ENCODE measurements at places on chromosomes 11 and 22.

- no peak for DNase-seq
Observed at GRCh38 chr11:8814923-8815240, 96.1 kb upstream of the AKIP1 start.

- DNase-seq = no peak
Observed at GRCh38 chr11:88015170-88015569, 160.1 kb downstream of the RAB38 start.

- DNase-seq = no peak
Observed at GRCh38 chr11:72755713-72756285, 3.6 kb upstream of the ARAP1 start.

- no peak for DNase-seq
Observed at GRCh38 chr22:19811811-19812771, 42.6 kb downstream of the GNB1L start.

- no peak for DNase-seq
Observed at GRCh38 chr11:65470433-65471049, 28.3 kb upstream of the MALAT1 start.

DNA sequence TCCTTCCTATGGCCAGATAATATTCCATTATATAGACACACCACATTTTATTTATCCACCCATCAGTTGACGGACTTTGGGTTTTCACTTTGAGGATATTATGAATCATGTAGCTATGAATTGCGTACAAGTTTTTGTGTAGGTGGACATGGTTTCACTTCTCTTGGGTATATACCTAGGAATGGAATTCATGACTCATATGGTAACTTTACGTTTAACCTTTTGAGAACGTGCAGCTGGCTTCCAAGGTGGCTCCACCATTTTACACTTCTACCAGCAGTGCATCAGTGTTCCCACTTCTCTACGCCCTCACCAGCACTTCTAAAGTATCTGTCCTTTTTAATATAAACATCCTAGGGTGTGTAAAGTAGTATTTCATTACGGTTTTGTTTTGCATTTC, 112.0 kb downstream of the PLEKHA7 start:
- no peak for DNase-seq

GRCh38 chr11:36540998-36541397, 26.8 kb upstream of the RAG1 start:
- peak; percentile 3 for DNase-seq

DNA sequence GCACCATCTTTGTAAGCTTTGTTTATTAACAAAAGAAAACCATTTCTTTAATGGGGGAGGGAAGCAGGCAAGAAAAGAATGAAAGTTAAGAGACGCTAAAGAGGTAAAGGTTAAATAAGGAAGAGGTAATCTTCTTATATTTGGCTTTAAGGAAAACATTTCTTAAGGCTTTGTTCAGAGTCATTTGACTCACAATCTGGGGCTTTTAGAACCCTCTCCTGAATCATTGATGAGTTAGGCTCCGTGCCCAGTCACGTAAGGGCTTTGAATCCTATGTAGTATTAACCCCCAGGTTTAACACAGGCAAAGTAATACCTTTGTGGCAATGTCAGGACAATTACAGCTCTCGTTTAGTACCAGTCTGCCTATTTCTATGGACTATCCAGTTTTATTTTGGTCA, 26.1 kb downstream of the MADD start:
- DNase-seq = no peak

DNA sequence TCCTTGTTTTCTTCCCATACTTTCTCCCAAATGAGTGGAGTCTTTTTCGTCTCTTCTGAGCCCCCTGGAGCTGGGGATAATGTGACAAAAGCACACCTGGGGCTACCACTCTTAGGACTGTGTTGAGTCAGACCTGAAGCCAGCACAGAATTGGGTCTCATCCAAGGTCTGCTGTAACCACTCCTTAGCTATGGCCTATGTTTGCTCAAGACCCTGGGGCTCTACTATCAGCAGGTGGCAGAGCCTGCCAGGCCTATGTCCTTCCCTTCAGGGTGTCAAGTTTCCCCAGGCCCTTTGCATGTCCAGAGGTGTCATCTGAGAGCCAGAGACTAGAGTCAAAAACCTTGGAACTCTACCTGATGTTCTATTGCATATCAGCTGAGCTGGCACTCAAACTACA, 335.7 kb downstream of the DDX10 start:
- DNase-seq = no peak

GRCh38 chr11:62923601-62924411, 2.6 kb upstream of the CHRM1 start:
- no peak for DNase-seq

DNA sequence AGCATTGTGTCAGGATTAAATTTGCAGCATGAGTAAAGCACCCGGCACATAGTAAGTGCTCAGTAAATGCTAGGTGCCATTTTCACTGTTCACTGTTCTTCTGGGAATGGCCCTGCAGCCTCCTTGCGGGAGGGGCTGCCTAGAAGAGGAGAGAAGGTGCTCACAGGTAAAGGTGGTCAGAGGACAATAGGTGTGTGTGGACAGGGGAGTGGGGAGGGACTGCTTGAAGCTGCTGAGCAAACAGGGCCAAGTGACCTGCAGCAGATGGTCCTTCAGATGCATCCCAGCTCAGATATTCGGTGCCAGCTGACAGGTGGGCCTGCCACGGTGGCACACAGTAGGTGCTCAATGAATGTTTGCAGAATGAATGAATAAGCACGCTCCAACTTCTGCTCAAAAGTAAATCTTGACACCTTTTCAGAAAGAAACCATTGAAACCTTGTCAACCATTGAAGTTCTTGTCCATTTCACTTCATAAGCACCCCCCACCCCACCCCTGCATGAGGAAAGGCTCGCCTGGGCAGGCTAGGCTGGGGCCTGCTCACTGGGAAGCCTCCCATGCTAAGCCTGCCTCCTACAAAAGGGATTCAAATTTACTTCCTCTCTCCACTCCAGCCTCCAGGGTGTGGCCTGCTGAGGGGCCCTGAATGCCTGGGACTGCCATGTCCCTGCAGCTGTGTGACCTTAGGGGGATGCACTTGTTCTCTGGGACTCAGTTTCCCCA, 1.6 kb downstream of the KIAA0930 start:
- no peak for DNase-seq

GRCh38 chr11:23311986-23312940, 452.0 kb upstream of the CCDC179 start:
- no peak for DNase-seq

DNA sequence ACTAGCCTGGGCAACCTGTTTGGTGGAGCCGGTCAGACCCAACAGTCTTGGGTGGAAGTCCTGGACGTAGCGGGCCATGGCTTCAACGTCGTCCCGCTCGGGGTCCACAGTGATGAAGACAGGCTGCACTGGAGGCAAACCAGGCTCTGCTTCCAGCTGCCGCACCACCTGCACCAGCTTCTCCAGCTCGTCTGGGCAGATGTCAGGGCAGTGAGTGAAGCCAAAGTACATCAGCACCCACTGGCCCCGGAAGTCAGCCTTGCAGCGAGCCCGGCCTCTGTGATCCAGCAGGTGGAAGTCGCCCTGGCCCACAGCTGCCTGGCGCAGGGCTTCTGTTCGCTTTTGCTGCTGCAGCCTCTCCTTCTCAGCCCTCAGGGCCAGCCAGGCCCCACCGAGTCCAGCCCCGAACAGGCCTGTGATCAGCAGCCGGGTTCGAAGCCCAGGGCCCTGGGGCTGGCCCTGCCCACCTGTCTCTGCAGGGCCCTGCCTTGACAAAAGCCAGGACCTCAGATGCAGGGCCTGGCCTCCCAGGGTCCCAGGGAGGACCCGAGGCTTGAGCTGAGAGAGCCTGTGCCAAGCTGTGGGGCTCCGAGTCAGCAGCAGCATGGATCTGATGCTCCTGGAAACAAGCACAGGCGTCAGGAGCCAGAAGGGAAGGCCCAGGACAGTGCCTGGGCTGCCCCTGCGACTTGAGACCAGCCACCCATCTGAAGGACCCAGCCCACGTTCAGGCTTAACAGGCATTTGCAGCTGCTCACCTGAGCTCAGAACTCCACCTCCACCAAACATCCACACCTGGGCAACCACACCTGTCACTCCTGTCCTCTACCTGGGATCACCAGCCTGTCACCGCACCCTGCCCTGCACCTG, 1.4 kb downstream of the SCO2 start:
- DNase-seq = no peak

DNA sequence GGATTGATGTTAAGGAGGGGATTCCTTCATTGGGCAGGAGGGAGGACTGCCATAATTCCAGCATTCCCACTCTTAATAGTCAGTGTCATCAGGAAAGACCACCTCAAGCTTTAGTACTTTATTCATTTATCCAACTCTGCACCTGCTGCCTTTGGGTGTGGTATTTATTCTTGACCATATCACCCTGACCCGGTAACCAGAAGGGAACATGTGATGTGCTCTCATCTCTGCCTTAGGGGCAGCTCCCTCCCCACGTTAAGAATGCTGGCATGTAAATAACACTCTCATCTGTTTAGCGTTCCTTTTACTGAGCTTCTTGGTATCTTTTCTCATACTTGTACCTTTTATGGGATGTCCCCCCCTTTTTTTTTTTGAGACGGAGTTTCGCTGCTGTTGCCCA, 7.7 kb downstream of the CAT start:
- DNase-seq = no peak

- DNase-seq = peak; percentile 14
Observed at GRCh38 chr22:41222846-41223507, 17.8 kb downstream of the CHADL start.

DNA sequence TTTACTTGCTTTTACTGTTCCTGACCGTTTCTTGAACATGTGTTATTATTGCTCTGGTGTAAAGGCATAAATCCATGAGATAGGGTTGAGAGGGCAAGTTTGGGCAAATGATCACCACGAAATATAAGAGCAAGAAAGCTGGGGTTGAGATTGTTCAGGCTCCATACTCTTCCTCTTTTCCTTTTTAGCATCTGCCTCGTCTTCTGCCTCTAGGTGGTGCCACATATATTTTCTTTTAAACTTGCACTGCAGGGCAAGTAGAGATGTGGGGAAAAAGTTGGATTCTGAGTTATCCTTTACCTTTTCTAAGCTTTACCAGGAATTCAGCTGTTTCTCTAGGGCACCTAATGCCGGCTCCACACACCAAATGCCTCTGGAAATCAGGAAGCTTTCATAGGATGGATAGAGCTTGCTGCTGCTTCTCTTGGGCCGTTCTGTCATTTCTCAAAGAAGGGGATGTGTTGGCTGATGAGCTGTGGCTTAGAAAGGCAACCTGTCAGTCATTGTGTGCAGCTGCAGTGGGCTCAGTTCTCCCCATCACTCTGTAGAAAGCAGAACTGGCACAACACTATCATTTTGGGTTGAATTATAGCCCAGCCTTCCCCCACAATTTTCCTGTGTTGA, 98.2 kb downstream of the LDLRAD3 start:
- no peak for DNase-seq

DNA sequence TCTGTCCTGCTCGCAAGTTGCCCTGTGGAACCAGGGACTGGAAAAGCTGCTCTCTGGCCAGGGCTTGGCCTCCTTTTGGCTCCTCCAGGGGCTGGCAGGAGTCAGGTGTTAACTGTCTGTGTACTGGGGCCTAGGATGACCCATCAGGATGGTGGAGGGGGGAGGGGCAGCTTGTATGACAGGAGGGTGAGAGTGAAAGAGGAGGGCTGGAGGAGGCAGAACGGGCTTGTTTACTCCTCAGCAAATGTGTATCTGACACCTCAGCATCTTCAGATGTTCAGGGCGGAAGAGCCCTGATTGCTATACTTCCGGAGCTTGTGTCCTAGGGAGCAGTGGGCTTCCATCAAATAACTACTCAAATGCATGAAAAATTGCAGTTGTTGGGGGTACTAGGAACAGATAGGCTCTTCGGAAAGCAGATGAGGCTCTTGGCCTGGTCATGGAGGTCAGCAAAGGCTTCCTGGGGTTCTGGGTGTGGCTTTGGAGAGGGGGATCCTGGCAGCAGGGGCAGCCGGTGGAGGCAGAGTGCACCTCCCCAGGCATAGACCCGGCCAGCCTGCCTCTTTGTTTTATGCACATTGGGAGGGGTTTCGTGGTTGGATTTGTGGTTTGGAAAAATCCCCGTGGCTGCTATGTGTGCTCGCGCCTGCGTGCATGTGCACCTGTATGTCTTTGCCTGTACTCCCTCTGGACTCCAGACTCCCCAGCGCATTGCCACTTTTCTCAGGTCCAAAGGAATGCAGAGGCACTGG, 31.2 kb downstream of the CD82 start:
- DNase-seq = no peak

DNA sequence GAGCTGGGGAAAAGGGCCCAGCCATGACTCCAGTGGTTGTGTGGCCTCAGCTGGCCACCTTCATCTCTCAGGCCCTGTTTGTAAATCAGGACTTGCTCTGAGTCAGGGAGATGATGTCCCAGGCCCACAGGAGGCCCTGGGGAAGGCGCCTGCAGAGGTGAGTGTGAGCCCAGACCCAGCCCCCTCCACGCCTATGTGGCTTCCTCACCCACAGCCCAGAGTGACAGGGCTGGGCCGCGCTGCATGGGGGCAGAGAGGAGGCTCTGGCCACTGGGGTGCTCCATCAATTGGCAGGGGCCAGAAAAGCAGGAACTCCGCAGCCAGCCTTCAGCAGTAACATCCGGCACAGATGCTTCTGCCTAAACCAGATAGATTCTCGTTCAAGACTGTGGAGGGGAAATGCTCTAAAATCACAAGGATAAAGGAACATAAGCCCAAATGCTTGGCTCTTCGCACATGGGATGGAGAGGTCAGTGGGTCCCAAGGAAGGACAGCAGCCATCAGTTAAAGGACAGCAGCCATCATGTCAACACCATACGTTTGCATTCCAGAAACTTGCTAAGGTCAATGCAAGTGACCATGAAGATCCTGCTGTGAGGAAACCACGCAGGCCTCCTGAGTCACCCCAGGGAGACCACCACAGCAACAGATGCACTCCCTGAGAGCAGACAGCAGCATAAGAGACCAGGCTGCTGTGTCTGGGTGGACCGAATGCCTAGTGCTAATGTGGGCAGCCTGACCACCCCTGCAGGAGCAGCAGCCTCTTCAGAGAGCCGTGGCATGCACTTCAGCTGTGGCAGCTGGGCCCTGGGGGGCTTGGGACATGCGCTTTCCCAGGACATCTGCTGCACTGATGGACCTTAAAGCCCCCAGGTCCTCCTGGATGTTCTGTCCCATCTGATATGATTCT, 28.3 kb downstream of the OSBPL5 start:
- no peak for DNase-seq

DNA sequence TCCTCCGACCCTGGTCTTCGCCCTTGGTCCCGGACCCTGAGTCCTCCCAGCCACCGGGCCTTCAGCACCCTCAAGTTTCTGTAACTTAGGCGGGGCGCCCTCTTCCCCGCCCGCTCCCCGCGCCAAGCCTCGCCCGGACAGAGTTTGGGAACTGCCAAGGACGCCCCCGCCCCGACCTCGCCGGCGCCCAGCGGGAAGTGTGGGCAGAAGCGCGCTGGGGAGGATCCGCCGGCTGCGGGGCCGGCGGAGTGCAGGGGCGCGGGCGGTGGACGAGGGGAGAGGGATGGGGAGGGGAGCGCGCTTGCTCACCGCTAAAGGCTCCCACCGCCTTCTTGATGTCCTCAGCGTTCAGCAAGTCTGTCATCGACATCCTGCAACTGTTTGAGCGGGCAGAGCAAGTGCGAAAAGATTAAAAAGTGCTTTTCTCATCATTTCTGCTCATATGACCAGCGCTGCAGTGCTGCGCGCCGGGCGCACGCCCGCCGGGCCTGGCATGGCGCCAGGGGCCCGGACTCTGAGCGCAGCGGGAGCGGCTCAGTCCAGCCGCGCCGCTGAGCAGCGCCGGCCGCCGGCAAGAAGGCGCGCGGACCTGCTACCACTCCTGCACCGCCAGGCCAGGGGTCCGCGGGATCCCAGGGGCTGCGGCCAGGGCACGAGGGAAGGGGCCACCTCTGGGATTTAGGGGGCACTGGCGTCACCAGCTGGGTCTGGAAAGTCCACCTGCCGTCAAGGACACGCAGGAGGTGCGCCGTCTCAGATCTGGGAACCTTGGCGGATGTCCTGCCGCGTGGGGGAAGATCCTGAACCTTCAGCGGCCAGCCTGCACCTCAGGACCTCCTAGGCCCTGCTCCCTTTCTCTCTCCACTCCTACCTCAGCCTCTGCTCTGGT, at the start of gene PVALB:
TSS of gene PVALB (minus strand) at position 400 of the 889 bp plus-strand sequence. CDS start at position 370, 30 bp downstream.
- DNase-seq = peak; percentile 10

Data from C1 segment of cervical spinal cord (tissue), 14 donors.